ENCODE measurements at places on chromosomes 2 and 18. TPM values are rescaled to one million over a fixed set of nuclear protein-coding genes. Genes with fewer than 3 reads are reported as not detected.

Gene ZNF513
- 6.1 TPM for total RNA-seq

Gene TMEM37
- total RNA-seq, result 1.0 TPM

Gene CCDC68
- not detected for total RNA-seq

Gene EIF2AK2
- total RNA-seq, result 35.3 TPM

Gene COLEC12
- total RNA-seq, result 2.0 TPM

GRCh38 chr2:41151746-41152145, 699.9 kb upstream of the SLC8A1 start:
- no peak for DNase-seq
- H3K4me1 ChIP-seq, result no peaks in the 10 kb centered on the region
- H3K27ac ChIP-seq, result no peak overlapping the region
- no peaks in the 10 kb centered on the region for H3K27me3 ChIP-seq

GRCh38 chr2:182072861-182073260, 87.2 kb downstream of the PPP1R1C start:
- no peak for DNase-seq
- H3K27me3 ChIP-seq, result no peaks in the 10 kb centered on the region
- H3K4me3 ChIP-seq, result no peak overlapping the region
- peaks cover 13% of the 10 kb centered on the region for H3K4me1 ChIP-seq
- H3K27ac ChIP-seq, result no peak overlapping the region

DNA sequence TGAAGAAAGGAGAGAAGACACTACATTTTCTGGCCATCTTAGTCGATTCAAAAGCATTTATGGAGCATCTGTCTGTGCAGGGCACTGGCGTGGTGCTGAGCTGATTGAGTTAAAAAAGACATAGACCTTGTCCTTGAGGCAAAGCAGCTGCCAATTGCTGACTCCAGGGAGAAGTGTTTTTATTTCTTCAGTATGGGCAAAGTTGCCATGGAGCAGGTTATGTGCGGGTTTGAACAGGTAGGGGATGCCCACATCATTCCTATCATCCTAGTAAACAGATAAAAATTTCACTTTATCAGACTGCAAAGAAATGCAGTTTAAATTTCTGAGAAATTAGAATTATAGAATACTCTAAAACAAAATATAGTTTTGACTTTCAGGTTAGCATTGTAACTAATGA, 125.8 kb downstream of the NUP35 start:
- H3K4me3 ChIP-seq, result no peak overlapping the region
- H3K4me1 ChIP-seq, result no peaks in the 10 kb centered on the region
- no peaks in the 10 kb centered on the region for H3K36me3 ChIP-seq
- H3K27me3 ChIP-seq, result no peaks in the 10 kb centered on the region
- no peak overlapping the region for H3K27ac ChIP-seq

GRCh38 chr2:164055623-164056022, 319.8 kb upstream of the FIGN start:
- no peak overlapping the region for H3K27ac ChIP-seq
- H3K27me3 ChIP-seq, result no peaks in the 10 kb centered on the region
- no peak for DNase-seq
- no peak overlapping the region for H3K4me3 ChIP-seq

DNA sequence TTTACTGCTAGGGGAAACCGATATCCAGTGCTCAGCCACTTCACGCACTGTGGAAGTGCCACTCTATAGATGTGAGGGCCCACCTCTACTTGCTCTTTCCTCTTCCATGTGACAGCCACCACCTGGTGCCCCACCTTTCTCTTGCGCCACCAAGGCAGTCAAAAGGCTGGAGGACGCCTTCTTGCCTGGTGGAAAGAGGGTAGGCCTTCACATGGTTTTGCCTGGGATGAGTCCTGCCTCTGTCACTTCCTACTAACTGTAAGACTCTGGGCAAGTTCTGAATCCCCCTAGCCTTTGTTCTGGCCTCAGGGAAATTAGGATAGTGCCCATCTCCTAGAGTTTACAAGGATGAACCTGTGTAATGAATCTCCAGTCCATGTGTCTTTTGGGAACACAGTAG, 66.1 kb upstream of the ODC1 start:
- H3K27ac ChIP-seq, result no peak overlapping the region
- H3K27me3 ChIP-seq, result no peaks in the 10 kb centered on the region
- H3K4me3 ChIP-seq, result no peak overlapping the region
- H3K4me1 ChIP-seq, result no peaks in the 10 kb centered on the region
- DNase-seq, result no peak

DNA sequence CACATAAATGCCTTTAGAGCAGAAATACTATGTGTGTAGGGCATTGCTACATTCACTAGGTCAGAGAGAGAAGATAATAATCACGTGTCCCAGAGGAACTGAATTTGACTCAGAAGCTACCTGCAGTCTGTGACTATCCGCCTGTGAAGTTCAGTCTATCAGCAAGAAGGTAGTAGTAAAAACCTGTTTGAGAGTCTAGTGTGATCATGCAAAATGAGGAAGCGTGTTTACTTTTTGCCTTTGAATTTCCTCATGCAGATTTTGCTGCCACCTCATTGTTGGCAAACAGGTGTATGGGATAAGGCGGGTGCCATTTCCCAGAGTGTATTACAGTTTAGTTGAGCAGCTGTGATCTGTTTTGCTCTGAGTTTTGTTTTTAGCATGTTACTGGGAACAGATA, 403.9 kb upstream of the FANCL start:
- no peak for DNase-seq
- H3K27me3 ChIP-seq, result no peaks in the 10 kb centered on the region
- no peak overlapping the region for H3K4me3 ChIP-seq

- DNase-seq, result no peak
- no peak overlapping the region for H3K4me3 ChIP-seq
- peaks cover 16% of the 10 kb centered on the region for H3K4me1 ChIP-seq
- H3K27ac ChIP-seq, result no peak overlapping the region
- H3K27me3 ChIP-seq, result no peaks in the 10 kb centered on the region
These were observed 139.0 kb downstream of the DDX1 start for GRCh38 chr2:15730545-15731212.

DNA sequence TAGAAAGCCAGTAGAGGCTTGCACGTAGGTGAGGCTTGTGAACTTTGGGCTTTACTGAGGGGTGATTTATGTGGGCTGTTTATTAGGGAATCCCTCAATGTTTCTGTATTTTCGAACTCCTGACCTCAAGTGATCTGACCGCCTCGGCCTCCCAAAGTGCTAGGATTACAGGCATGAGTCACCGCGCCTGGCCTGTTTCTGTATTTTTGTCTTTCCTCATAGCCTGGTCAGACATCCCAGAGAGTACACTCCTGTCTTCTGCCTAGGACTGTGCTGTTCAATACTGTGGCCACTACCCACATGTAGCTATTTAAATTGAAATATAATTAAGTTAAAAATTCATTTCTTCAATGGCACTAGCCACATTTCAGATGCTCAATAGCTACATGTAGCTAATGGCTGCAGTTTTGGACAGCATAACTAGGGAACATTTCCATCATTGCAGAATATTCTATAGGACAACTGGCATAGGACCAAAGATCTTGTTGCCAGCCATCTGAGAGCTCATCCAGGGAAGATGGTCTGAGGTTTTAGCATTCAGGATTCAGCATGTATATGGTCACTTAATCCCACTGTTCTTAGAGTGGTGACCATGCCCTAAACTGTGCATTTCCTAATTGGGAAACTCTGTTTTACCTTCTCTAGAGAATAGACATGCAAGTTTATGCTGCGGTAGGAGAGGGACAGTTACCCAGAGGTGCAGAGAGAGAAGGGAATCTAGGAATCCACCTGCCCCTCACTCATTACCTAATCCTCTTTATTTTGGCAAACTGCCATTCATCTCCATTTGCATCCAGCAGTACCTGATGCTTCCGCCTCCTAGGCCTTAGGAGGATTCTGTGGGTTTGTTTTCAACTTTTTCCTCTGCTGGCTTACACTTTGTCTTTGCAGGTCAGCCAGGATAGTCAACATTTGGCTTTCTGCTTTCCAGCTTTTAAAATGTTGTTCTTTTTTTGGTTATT, 64.4 kb downstream of the LCLAT1 start:
- no peak for DNase-seq
- H3K27me3 ChIP-seq, result no peaks in the 10 kb centered on the region
- no peaks in the 10 kb centered on the region for H3K36me3 ChIP-seq

DNA sequence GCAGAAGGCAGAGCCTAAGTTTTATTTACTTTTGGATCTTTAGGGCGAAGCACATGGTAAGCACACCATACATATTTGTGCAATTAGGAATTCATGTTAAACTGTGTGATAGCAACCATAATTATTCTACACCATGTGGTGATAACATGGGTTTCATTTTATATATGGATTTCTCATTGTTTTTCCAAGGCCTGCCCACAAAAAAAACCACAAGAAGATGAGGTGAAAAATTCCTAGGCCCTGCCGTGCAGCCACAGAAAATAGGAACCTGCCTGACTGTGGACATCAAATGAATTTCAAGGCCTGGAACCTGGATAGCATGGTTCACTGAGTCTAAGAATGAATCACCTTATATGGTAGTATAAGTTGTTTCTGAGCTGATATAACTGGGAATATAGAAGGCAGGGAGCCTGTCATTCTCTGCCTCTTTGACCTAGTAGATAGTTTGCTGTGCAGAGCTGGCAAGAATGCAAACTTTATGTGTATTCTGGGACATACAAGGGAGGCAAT, 22.4 kb upstream of the SSB start:
- no peak overlapping the region for H3K4me3 ChIP-seq
- H3K27ac ChIP-seq, result no peak overlapping the region
- no peaks in the 10 kb centered on the region for H3K4me1 ChIP-seq
- no peaks in the 10 kb centered on the region for H3K36me3 ChIP-seq
- DNase-seq, result no peak
- H3K27me3 ChIP-seq, result no peaks in the 10 kb centered on the region

DNA sequence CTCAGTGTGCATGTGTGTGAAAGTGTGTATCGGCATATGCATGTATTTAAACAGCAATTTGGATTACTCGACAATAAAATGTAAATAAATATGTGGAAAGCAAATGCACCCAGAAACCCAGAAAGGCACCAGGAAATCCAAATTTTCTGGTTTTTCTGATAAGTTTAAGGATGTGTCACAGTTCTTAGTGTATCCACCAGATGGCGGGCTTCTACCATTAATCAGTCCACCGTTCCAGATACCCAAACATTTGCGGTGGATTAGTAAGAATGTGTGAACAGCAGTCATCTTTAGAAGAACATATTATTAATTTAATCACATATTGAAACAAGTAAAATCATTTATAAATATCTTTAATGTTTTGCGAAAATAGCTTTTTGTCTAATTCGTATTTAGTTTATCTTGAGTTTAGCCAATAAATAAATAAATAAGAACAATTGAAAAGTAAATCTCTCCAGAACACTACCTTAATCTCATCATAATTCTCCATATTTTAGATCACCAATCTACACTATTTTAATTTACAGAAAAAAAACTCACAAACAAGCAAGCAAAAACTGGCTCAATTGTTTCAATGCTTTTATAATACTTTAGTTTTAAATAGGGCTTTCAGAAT, 298.9 kb downstream of the DSEL start:
- H3K27ac ChIP-seq, result no peak overlapping the region
- DNase-seq, result peak; percentile 75
- no peaks in the 10 kb centered on the region for H3K27me3 ChIP-seq
- no peaks in the 10 kb centered on the region for H3K4me1 ChIP-seq
- no peak overlapping the region for H3K4me3 ChIP-seq

DNA sequence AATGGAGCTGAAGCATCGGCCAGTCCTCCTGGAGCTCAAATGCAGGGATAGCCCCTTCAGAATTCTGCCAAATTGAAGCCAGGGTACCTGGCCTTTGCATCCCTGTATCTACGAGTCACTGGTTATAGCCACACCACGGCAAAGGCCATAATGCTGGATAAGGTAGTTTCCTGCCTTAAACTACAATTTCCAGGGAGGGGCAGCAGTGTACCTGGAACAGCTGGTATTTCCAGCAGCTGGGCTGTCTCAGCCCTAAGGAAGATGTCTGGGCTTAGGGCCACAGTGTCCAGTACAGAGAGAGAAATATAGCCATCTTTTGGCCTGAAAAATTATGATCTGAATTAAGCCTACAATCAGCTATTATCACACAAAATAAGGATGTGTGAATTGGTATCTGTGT, 180.3 kb downstream of the GCA start:
- DNase-seq, result peak; percentile 15
- H3K27me3 ChIP-seq, result no peaks in the 10 kb centered on the region
- H3K27ac ChIP-seq, result no peak overlapping the region
- H3K4me1 ChIP-seq, result no peaks in the 10 kb centered on the region
- H3K36me3 ChIP-seq, result no peaks in the 10 kb centered on the region
- no peak overlapping the region for H3K4me3 ChIP-seq

DNA sequence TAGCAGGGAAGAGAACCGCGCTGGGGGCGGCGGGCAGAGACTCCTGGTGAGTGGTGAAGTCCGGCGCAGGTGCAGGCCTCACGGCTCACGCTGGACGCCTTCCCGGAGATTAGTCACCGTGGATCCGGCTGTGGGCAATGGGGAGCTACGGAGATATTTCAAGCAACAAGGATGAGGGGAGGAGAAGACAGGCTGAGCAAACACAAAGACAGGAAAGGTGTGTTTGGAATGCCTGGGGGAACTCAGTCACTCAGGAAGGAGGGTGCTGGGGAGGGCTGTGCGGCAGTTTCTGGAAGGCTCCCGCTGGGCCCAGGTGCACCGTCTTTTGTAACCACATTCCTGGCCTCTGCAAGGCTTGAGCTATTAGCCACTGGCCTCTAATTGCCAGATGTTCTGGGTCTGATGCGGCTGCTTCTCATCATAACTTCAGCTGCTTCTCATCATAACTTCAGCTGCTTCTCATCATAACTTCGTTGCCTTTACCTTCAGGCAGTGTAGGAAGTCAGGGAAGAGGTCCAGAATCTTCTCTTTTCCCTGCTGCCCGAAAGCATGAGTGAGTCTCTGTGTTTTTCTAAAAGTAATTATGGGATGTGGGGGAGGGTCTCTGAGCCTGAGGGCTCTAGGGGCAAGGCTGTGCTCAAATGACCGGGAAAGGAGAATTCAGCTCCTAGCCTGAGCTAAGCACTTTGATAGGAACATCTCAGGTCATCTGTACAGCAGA, 118.9 kb downstream of the PXDN start:
- H3K4me1 ChIP-seq, result peaks cover 18% of the 10 kb centered on the region
- H3K4me3 ChIP-seq, result peak overlapping the region; percentile 29
- peak; percentile 83 for DNase-seq
- no peaks in the 10 kb centered on the region for H3K27me3 ChIP-seq
- peak overlapping the region; percentile 97 for H3K27ac ChIP-seq

DNA sequence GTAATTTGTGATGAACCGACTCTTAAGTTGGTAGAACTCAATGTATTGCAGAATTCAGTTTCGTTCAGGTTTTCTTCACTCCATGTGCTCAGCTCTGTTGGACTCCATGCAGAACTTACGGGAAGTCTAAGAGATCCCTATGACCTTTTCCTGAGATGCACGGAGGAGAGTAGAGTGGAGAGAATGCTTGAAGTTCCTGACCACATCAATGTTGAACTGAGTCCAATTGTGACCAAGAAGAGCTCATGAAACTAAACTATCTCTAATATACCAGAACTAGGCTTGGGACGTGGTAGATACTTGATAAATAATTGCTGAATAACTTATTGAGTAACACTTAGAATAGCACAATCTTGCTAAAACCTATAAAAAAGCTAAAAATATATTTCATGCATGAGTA, 47.2 kb downstream of the TMEM178A start:
- no peak overlapping the region for H3K27ac ChIP-seq
- H3K4me3 ChIP-seq, result no peak overlapping the region
- H3K27me3 ChIP-seq, result no peaks in the 10 kb centered on the region
- H3K4me1 ChIP-seq, result no peaks in the 10 kb centered on the region
- H3K36me3 ChIP-seq, result no peaks in the 10 kb centered on the region
- no peak for DNase-seq
